HT1080 (cell line): ENCODE measurements at places on chromosomes 5 and 9.

DNA sequence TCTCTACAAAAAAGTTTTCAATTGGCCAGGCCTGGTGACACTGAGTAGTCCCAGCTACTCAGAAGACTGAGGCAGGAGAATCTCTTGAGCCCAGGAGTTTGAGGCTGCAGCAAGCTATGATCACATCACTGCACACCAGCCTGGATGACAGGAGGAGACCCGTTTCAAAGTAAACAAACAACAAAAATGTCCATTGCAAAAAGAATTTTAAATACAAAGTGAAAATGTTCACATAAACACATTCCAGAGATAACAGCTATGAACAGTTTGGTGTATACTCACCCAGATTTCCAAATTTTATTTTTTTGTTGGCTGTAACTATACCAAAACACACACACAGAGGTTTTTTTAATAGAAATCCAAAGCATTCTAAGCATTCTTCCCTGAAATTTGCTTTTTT, 39.8 kb downstream of the ADRA1B start:
- no peak for DNase-seq

DNA sequence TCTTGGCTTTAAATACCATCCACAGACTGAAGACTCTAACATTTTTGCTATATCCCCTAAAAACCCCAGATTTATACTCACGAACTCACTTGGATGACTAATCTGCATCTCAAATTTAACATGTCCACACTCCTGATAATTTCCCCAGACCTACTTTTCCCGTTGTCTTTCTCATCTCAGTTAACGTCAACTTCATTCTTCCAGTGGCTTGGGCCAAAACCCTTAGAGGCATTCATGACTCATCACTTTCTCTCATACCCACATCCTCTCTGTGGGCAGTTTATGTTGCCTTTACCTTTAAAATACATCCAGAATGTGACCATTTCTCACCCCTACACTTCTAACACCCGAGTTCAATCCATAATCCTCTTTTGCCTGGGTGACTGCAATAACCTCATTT, 96.7 kb downstream of the EDIL3 start:
- peak; percentile 96 for DNase-seq

DNA sequence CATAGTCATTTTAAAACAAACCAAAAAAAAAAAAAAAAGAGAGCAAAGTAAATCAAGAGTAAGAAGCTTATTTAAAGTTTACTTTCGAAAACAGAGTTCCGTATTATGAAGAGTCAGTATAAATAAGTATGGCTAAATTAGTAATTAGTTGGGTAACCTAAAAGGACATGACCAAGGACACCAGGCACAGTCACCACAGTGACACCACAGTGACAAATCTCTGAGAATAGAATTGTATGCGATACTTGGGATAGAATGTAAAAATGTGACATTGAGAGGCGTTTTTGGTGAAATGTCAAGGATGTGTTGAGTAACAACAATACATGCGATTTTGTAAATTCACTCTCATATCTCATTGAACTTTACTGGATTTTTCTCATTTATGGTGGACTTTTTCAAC, 150.9 kb upstream of the SPEF2 start:
- no peak for DNase-seq

- no peak for DNase-seq
These were observed 178.4 kb downstream of the SMARCA2 start for GRCh38 chr9:2193552-2193951.

DNA sequence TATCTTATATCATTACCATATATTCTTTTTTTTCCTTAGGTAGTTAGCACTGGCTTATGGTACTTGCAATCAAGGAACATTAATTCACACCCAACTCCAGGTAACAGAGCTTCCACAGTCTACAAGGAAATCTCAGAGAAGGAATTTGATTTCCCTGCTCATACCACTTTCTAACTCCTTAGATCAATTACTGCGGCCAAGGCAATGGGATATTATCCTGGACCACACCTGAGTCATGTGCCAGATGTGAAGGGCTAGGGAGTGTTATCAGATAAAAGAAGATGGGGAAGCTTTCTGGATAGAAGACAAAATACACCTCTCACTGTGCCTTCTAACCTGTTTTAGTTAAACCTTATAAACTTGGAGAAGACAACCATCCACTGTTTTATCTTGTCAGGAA, 181.2 kb downstream of the CCDC192 start:
- no peak for DNase-seq

GRCh38 chr5:96896276-96896675, 20.0 kb downstream of the ERAP2 start:
- no peak for DNase-seq

DNA sequence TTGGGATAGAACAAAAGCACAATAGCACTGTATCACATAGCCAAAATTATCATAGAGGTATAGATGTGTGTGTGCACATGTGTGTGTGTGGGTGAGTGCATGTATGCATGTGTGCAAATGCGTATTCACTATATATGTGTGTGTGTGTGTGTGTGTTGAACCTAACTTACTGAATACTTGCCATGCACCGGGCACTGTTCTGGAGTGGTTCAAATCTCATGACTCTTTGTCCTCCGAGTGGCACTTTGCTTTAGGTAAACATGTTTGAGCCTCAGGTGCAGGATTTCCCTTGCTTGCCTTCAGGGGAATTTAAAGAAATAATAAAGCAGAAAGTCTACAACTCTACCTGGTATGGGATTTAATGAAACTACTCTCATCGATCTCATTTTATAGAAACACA, 183.5 kb upstream of the GDNF start:
- no peak for DNase-seq

DNA sequence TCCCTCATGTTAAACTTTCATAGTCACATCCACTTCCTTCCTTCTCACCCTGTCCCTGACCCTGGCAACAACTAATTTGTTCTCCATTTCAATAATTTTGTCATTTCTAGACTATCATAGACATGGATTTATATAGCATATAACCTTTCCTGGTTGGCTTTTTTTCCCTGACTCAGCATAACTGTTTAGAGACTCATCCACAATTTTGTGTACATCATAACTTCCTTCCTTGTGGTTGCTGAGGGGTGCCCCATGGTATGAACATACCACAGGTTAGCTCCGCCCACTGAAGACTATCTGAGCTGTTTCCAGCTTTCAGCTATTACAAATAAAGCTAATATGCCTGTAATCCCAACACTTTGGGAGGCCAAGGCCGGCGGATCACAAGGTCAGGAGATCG, 137.3 kb downstream of the PHF2 start:
- peak; percentile 5 for DNase-seq

DNA sequence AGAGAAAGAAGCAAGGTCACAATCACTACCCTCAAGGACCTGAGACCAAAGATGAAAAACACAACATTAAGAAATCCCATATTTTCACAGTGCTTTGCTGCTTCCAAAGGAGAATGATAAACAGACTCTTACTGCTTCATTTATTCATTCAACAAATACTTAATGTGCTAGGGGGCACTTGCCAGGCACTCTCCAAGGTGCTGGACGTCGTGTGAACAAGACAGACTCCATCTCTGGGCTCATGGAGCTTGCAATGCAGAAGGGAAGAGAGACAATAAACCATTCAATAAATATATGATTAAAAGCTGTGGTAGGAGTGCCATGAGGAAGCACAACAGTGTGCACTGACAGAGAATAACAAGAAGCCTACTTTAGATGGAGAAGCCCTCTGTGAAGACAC, 327.7 kb downstream of the CDK5RAP2 start:
- no peak for DNase-seq

DNA sequence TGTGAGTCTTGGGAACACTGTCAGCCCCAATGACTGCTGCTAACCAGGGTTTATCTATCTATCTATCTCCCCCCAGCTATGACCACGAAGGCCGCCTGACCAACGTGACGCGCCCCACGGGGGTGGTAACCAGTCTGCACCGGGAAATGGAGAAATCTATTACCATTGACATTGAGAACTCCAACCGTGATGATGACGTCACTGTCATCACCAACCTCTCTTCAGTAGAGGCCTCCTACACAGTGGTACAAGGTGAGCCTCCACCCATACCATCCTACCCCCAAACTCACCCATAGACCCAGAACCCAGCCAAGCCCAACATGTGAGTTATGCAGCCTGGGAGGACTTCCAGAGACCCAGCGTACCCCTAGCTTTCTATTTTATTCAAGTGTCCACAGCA, 65.4 kb upstream of the WWC1 start:
- no peak for DNase-seq

DNA sequence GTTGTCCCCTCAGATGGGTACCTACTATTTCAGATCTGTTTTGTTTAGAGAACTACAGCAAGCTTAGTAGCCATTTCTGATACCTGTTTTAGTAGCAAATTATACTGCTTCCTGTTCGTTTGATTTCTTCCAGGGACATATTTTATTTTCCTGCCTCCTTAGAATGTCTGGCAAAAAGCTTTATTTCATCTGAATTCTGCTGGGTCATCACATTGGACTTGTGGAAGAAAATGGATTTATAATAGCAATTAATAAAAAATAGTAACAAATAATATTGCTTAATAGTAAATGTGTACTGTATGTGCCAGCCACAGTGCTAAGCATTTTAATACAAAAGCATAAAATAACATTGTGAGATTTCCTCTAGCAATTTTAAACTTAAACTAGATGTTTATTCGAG, 79.4 kb downstream of the SH3GL2 start:
- DNase-seq, result no peak

- DNase-seq, result no peak
These were observed 68.7 kb downstream of the PKD2L2 start for GRCh38 chr5:137957948-137958347.

DNA sequence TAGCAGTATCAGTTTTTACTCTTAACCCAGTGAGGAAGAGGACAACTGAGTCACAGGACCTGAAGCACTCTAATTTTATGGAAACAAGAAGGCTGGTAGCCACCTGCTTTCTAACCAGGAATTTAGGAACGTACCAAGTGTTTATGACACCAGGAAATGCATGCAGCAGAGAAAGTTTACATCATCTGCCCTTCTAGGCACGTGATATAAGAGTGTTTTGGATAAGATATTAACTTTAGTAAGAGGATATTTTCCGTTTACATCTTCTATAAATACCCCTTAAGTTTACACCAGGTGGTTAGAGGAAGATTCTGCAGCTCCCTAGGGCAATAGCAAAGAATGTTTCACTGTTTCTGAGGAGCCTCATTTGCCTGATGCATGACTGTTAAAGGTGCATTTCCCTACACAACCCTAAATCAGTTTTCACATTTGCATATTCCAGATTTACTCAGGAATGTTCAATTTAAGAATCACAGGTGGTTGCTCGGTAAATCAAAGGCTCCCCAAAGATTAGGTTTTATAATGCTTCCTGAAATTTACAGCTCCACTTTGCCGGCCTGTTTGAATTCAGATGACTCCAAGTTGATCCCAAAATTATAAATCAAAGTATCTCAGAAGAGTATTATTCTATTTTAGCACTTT, 1.8 kb downstream of the TSC1 start:
- no peak for DNase-seq

GRCh38 chr5:72818866-72819534, 2.5 kb downstream of the TNPO1 start:
- DNase-seq, result peak; percentile 52

DNA sequence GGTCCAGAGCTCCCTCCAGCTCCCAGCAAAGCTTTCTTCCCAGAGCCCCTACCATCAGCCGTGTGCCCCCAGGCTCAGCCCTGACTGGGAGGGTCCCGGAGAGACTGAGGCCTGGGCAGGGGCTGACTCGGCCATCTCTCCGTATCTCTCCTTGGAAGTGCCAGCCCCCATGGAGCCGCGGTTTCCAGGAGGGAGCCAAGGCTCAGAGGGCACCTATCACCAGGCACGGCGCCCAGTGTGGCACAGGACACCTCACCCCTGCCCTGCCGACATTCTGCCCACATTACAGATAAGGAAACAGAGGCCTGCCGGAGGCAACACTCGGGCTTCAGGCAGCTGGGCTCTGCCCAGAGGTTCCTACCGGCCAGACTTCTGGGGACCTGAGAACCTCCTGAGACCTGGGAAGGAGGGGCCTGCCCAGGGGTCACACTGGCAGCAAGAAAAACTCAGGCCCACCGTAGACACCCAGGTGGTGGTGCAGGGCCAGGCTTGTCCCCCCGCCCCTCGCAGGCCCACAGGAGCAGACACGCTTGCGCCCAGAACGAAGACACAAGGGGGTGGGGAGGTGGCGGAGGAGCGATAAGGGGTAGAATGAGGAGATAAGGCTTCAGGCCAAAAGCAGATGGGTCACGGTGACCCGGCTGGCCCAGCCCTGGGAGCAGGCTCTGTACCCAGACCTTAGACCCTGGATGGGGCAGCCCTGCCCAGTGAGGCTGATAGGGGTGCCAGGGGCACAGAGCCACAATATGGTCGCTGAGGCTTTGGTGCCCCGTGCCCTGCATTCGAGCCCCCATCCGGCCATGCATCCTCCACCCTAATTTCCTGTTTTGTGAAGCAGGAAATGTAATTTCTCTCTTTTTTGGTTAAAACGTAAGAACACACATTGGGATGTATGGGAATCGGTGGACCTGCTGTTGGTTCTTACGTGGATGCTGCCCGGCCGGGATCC, 11.8 kb downstream of the NR5A1 start:
- DNase-seq, result no peak

- no peak for DNase-seq
These were observed 56.9 kb upstream of the SIMC1 start for GRCh38 chr5:176181271-176181855.

- DNase-seq, result no peak
These were observed 677.3 kb downstream of the PRELID2 start for GRCh38 chr5:145157841-145158240.

- DNase-seq, result peak; percentile 7
These were observed 31.1 kb upstream of the IQGAP2 start for GRCh38 chr5:76371960-76372322.

- DNase-seq, result no peak
These were observed 406.3 kb downstream of the DMRT2 start for GRCh38 chr9:1456301-1457024.

GRCh38 chr9:33128570-33128969, 38.6 kb downstream of the B4GALT1 start:
- no peak for DNase-seq

DNA sequence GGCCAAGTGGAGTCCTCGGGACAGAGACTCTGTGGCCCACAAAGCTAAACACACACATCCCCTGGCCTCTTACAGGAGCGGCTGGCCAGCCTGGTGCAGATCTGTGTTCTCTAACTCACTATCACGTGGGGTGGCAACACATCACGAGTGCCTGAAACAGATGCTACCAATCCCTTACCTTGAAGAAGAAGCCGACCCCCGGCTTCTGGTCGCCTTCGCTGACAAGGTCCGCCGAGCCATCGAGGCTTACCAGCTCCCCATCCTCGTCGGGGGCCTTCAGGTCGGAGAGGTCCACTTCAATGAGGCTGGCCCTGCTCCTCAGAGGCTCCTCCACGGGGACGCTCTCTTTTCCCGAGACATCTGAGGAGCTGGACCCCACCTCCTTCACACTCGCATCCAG, 86.7 kb downstream of the CAMSAP1 start:
- no peak for DNase-seq

DNA sequence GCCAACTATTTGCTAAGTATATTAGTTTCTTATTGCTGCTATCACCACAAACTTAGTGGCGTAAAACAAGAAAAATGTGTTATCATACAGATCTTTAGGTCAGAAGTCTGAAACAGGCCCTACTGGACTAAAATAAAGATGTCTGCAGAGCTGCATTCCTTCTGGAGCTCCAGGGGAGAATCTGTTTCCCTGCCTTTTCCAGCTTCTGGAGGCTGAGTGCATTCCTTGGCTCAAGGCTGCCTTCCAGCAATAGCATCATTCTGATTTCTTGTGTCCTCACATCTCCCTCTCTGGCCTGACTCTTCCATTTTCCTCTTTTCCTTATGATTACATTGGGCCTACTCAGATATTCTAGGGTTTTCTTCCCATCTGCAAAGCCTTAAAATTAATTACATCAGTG, 15.9 kb downstream of the MAN2A1 start:
- no peak for DNase-seq

- no peak for DNase-seq
These were observed 309.3 kb downstream of the CHSY3 start for GRCh38 chr5:130213607-130214006.

GRCh38 chr9:97237951-97238889, 69.2 kb upstream of the CCDC180 start:
- DNase-seq, result peak; percentile 87
